ENCODE measurements at places on chromosomes 6 and 20.
A peak's percentile ranks its signal among the peaks of the same experiment; 100 is the strongest.

DNA sequence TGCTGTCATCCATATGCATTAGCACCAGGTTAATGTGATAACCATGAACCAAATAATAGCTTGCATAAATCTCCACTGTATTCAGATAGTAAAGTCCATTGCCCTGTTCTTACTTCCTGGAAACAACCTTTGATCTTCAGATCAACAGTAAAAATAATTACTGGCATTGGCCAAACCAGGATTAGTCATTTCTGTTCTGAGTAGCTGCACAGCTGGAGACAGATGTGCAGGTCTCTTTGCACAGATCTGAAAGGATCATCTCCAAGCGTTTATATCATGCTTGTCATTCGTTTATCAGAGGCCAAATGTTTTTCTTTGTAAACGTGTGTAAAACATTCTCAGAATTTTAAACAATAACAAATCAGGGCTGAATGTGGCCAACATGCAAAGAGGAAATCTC lies 134.4 kb upstream of the HMGCLL1 start:
- DNase-seq = no peak

GRCh38 chr6:53540129-53540692 lies 4.7 kb downstream of the GCLC start:
- DNase-seq = no peak

- DNase-seq = no peak
These were observed 535 bp downstream of the NKAIN2 start for GRCh38 chr6:123804014-123804786.

- no peak for DNase-seq
These were observed 130.8 kb downstream of the OGFRL1 start for GRCh38 chr6:71419217-71420094.

DNA sequence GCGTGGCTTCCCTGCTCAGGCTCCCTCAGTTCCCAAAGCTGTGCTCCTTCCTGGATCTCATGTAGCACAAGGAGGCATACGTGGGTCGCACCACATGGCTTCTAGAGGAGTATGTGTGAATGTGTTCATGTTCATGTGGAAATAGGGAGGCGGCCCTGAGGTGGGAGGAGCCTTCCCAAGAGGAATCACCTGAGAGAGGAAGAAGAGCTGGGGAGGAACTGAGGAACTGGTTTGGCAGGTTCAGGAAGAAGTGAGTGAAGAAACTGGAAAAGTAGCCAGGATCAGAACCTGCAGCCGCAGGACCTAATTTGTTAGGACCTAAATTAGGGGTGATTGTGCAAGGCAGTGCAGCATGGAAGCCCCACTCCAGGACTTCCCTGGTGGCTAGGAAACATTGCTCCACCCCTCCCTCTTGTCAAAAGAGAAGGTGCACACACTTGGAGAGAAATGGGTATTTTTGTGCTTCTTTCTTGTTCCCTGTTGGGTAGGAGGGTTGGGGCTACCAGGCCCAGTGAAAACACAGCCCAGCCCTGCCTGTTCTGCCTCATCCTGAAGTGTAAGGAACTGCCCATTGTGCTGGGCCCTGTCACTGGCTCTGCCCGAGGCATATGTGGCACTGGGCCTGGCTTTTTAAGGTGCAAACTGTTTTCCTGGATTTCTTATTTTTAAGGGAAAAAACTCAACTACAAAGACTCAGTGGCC lies 20.7 kb downstream of the SYNJ2 start:
- DNase-seq = no peak

DNA sequence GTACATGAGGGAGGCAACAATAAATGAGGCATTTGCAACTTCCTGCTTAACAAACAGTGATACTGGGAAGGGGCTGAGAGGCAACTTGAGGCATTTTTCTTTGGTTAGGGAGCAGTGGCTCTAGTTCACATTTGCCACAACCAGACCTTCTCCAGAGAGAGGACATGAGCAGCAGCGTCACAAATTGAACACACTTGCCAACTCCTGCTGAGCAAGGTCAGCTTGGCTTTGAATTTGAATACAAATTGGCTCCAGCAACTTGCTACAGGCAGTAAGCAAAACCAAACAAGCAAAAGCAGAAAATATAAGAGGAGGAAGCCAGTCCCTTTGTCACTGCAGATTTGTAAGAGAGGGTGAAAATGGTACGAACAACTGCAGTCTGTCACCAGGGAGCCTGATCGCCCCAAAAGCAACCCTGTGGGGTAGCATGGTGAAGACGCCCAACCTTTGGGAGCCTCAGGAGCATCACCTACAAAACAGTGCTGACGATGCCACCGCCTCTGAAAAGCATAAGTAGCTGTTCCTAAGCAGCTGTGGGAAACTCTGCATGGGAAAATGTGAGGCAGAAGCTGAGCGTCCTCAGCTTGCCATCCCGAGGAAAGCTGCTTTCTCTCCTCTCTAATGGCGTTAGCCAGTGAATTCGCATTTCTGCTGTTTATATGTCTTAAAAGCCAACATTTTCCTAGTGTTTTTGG lies 378.7 kb downstream of the RNGTT start:
- no peak for DNase-seq

DNA sequence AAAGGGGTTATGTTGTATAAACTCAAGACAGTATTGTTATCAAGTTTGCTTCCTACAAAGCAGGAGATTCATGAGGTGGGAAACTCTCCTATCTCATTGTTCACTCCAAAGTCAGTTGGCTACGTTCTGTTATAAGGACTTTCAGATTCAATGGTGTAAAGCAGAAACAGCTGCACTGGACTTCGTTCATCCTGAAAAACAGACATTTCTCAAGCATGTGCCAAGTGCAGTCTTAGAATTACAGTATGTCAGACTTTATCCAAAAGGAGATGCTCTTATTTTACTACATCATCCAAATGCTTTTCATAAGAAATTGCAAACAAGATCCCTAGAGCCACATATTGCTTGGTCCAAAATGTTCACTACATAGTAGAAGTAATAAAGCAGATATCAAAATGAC lies 14.9 kb downstream of the COL21A1 start:
- no peak for DNase-seq

DNA sequence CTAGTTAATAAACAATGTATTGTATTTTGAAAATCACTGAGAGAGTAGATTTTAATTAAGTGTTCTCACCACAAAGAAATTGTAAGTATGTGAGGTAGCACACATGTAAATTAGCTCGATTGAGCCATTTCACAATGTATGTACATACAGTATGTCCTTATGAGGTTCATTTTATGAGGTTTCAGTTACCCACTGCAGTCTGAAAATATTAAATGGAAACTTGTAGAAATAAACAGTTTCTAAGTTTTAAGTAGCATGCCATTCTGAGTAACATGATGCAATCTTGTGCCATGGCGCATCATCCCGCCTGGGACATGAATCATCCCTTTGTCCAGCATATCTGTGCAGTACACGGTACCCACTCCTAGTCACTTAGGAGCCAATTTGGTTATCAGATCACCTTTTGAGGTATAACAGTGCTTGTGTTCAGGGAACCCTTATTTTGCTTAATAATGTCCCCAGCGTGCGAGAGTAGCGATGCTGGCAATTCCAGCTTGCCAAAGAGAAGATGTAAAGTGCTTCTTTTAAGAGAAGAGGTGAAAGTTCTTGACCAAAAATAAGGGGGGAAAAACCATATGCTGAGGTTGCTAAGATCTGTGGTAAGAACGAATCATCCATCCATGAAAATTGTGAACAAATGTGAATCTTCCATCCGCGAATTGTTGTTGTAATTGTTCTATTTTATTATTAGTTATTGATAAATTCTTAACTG lies 64.7 kb downstream of the KCNS1 start:
- DNase-seq = peak; percentile 77

DNA sequence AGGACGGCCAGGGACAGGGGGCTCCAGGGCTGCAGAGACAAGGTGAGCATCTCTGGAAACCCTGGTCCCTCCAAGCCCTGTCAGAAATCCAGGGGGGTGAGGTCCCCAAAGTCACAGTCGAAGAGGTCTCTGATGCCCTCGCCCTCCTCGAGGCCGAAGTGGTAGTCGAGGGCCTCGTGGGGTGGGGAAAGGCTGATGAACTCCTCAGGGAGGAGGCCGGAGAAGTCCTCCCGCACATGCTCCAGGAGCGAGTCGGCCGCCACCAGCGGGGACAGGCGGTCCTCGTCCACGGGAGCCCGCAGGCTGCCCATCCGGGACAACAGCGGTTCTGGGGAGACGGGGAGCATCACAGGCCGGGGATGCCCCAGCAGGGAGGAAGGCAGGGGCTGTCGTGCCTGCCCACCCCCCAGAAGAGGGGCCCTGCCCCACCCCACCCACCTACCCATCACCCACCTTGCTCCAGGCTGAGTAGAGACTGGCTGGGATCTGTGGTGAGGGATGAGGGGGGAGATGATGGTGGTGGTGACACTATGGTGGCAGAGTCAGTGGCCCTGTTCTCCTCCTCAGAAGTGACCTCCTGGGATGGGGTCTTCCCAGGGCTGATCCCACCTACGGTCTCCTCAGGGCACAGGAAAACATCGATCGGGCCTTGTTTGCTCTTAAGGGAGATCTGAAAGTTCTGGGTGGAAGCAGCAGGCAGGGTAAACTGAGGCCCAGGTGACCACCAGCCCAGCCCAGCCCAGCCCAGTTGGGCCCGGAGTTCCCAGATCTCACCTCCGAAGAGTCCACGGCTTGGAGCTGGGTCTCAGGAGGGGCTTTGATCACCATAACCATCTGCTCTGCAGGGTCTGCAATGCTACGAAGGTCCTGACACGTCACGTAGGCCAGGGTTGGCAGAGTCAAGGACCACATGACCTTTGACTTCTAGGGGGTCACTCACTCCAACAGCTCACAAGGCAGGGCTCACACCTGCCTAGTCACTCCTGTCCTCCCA lies 2.7 kb upstream of the NECAB3 start:
- no peak for DNase-seq

DNA sequence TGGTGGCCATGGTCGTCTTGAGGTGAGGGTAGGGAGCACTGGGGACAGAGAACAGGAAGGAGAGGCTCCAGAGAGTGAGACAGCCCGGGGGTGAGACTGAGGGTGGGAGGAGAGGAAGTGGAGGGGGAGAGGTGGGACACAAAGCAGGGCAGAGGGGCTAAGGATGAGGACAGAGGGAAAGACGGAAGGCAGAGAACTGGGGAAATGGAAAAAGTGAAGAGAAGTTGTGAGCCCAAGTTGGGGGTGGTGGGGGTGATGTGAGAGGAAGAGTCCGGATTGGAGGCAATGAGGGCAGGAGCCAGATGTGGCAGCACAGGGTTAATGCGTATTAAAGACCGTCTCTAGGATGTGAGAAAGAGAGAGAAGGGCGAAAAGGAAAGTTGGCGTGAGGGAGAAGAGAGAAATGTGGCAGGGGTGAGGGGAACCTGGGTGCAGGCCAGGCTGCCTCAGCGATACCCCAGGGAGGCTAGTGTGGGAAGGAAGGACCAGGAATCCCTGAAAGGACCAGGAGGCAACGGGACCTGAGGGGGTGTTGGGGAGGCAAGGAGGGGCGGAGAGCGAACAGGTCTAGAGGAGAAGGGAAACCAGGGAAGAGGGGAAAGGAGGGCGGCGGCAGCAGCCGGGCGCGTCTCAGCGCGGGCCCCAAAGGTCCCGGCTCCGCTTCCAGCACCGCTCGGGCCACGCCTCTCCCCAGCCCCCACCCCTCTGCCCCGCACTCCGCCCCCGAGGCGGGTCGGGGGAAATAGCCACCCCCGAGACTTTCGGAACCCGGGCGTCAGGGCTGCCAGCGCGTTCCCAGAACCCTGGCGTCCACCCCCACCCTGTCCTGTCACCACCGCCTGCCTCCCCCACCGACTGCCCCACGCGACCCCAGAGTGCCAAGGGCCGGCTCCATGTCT lies at the start of gene PPP1R18:
PPP1R18 (minus strand) TSS at position 637 of the 899 bp plus-strand sequence; CDS start at position 10, 627 bp downstream.
- peak; percentile 52 for DNase-seq

DNA sequence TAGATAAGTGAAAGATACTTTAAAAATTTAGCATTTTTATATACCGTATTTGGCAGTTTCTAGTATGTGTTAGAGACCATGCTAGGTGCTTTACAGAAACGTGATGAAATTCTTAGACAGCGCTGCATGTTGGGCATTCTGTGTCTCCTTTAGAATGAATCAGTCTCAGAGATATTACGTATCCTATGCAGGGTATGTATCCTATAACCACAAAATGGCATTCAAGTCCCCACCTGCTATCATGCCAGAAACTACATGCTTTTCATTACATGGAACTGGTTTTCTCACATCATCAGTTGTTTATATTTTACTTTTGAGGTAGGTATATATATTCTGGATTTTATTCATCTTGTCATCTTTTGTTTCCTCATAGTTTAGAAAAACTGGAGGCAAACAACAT lies 42.3 kb downstream of the PEX7 start:
- no peak for DNase-seq

GRCh38 chr20:17024513-17025119 lies 202.2 kb upstream of the PCSK2 start:
- DNase-seq = peak; percentile 81

DNA sequence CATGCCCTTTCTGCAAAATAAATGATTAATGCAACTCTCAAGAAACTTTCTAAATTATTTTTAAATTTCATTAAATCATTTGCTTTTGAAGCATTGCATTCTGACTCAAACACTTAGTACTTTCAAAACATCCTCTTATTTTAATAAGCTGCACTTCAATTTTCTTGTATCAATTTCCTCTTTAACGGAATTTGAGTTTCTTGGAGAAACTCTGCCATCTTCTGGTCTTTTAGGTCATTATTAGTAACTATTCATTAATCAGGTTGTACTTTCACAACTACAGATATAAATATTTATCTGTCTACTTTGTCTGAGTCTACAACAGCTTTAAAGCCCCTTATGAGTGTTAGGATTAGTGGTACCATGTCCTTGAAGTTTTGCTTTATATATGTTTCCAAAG lies 30.2 kb downstream of the TMX4 start:
- DNase-seq = no peak

GRCh38 chr6:85078058-85078457 lies 313.7 kb upstream of the TBX18 start:
- peak; percentile 93 for DNase-seq

GRCh38 chr6:1103945-1104623 lies 207.8 kb upstream of the FOXQ1 start:
- no peak for DNase-seq

DNA sequence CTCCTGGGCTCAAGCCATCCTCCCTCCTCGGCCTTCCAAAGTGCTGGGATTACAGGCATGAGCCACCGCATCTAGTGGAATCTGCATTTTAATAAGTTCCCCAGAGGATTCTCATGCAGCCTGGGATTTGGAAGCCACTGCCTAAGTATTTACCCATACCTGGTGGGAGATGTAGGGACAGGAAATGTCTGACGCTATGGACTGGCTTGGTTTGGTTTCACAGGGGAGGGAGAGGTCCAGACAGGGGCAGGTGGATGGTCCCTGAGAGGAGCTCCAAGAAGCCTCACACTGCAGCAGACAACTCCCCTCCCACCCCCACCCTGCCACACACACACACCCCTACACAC lies 4.4 kb downstream of the VSTM2L start:
- DNase-seq = no peak

GRCh38 chr6:13390658-13391057 lies 62.3 kb upstream of the TBC1D7 start:
- no peak for DNase-seq

- no peak for DNase-seq
These were observed 72.7 kb downstream of the CCDC170 start for GRCh38 chr6:151566557-151566956.

All from A172 (cell line).